HAP-1 (cell line): ENCODE measurements at places on chromosomes 16 and 17.

GRCh38 chr17:72569148-72569946 is 448.5 kb downstream of the SOX9 start:
- no peak for DNase-seq

- no peak for DNase-seq
Measured at GRCh38 chr17:43988301-43988700, 16.1 kb upstream of the NAGS start.

GRCh38 chr17:55852734-55853133 is 101.9 kb downstream of the PCTP start:
- DNase-seq, result no peak

DNA sequence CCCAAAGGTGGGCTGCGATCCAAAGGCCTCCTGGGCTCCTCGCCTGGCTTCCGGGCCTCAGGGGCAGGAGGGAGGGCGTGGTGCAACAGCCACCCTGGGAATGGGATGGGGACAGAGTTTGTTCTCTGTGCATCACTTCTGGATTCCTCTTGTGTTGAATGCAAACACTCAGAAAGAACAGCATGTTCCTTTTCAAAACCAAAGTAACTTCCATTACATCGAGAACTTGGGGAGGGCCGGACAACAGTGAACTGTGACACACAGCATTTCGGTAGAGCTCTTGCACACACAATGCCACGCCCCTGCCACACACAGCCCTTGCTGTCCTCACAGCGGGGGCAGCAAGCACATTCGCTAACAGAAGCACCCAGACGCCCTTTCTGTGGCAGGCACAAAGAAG is 36.1 kb upstream of the FASN start:
- DNase-seq, result no peak

- no peak for DNase-seq
Measured at GRCh38 chr17:55734128-55734781, 11.6 kb upstream of the TMEM100 start.

DNA sequence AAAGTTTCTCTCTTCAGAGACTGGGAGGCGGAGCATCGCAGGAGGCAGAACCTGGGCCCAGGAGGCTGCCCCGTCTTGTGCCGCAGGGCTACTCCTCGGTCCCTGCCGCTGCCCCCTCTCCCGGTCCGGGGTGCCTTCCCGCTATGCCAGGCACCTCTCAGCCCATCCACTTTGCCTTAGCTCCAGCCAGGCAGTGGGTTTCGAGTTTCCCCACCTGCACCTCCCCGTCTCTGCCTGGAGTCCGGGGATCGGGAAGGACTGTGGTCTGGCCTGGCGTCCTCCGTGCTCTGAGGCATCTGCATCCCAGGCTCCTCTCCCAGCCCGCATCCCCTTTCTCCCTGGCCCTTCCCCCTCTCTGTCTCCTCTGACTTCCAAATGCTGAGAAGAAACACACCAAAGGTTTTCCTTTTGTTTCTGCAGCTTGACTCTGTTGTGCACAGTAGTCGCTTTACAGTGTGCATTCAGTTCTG is 26.8 kb upstream of the PIK3R6 start:
- DNase-seq, result no peak

DNA sequence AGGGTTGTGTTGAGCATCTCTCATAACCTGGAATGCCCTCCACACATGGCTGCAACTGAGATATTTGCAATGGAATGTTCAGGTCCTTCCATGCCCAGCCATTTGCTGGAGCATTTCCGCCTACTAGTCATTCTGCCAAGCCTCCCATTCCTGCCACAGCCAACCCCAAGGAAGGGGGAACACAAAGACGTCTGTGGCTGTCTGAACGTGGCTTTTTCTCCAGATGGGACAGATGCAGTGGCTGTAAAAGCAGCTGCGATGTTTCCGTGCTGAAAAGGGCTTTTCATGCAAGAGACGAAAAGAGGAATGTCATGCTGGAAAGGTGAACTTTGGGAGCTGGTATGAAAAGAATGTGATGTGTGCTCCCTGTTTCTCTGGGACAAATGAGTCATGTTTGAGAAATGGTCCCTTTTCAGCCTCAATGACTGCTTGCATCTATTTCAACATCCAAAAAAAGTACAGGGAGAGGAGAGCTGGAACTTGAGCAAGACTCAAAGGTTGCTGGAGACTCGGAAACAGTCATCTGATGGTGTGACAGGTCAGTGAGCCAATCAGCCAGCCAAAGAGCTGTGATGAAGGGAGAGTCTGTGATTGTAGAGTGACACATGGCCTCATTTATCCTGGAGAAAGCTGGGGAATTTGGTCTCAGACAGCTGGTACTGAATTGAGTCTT is 208.9 kb downstream of the SHISA9 start:
- no peak for DNase-seq

- DNase-seq, result no peak
Measured at GRCh38 chr16:1557074-1557473, 23.6 kb downstream of the TMEM204 start.

DNA sequence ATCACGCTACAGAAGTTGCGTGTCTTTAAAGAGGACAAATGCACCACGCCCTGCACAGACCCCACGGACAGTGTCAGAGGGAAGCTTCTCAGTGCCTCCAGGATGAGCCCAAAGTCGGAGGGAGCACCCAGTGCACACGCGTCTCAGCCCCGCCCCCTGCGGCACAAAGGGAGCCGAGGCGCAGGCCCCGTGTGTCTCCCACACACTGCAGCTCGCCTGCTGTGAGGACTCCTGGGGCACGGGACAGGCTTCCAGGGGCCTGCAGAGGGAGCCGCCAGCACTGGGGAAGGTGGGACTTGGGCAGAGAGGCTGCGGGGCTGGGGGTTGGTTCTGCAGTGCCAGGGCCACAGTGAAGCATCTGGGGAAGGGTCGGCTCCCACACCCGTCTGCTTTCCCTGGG is 77.4 kb downstream of the LMF1 start:
- DNase-seq, result no peak

GRCh38 chr17:69743091-69743490 is 328.6 kb downstream of the MAP2K6 start:
- DNase-seq, result no peak

- DNase-seq, result no peak
Measured at GRCh38 chr16:85436207-85436606, 176.9 kb upstream of the GSE1 start.

- DNase-seq, result no peak
Measured at GRCh38 chr16:54266363-54266955, 20.1 kb downstream of the IRX3 start.
